Activated CD8-positive, alpha-beta T cell treated with anti-CD3 and anti-CD28 coated beads, Interleukin-2, amount 10 ng/mL, durations not matched to agents 7 days and 5 days (primary cell): ENCODE measurements at places on chromosomes 1 and 21. TPM values are rescaled to one million over a fixed set of nuclear protein-coding genes. Genes with fewer than 3 reads are reported as not detected.
A peak's percentile ranks its signal among the peaks of the same experiment; 100 is the strongest.

Gene MPL
- not detected for total RNA-seq

DNA sequence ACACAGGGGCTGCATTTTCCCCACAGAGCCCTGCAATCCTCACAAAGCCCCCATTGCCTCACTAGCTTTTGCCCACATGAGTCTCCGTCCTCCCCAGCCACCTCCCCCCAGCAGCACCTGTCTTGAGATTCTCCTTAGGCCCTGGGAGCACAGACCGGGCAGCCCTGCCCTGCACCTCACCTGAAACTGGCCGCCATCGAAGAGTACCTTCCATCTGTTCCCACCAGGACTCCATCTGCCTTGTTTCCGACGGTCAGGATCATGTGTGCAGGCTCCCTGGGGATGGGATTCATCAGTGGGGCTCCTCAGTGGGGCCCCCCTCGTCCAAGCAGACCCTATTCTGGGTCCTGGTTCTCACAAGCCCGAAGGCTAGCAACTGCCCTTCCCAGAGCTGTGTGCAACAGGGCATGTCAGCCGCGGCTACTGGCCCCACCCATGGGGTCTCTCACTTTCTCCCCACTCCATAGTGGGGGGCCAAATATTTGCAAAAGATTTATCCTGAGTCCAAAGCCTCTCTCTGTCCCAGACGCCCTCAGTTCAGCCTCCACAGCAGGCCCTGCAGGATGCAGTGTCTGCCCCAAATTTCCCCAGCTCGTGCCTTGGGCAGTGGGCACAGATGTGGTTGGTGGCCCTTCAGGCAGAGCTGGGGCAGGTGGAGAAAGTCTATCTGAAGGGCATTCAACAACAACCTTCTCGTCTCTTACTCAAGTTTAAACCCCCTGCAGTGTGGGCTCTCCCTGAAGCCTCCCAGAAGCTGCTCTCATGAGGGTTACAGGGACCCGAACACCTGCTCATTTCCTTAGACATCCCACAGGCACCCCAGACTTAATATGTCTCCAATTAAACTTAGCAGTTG is 4.8 kb downstream of the PDZK1IP1 start:
- H3K4me1 ChIP-seq, result no peaks in the 10 kb centered on the region
- H3K4me3 ChIP-seq, result no peak overlapping the region
- peaks cover 8% of the 10 kb centered on the region for H3K27me3 ChIP-seq
- H3K27ac ChIP-seq, result no peak overlapping the region
- H3K36me3 ChIP-seq, result no peaks in the 10 kb centered on the region
- no peak for DNase-seq

DNA sequence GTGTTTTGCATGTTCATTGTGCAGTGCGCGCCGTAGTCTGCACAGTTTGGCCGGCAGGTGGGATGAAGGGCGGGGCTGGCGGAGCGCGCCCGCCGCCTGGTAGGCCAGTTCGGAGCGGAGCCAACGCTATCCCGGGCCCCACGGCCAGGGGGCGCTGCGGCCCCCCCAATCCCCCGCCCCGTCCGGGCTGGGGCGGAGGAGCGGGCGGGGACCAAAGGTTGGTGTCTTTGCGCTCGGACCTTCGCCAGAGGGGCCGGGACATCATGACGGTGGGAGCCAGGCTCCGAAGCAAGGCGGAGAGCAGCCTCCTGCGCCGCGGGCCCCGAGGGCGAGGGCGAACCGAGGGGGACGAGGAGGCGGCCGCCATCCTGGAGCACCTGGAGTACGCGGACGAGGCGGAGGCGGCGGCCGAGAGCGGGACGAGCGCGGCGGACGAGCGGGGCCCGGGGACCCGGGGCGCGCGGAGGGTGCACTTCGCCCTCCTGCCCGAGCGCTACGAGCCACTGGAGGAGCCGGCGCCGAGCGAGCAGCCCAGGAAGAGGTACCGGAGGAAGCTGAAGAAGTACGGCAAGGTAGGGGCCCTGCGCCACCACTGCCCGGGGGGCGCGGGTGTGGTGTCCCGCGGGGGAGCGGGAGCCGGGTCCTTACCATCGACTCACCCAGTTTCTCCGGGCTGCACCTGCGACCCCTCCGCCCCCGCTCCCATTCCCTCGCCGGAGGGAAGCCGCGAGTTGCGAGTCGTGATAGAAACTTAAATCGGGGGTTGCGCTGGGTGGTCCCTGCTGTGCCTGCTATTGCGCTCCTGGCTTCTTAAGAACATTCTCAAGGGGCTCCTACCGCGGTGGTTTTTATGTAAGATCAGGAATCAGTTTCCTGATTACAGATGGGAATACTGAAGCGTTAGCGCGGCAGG is at the start of gene C1orf115:
Gene C1orf115, plus strand, starts transcription at position 224 of the 913 bp plus-strand sequence. Its CDS starts 40 bp downstream, at position 264.
- DNase-seq, result peak; percentile 73
- no peak within 1 kb of the TSS for H3K27ac ChIP-seq
- H3K4me1 ChIP-seq, result peaks cover 6% of the 10 kb centered on the region
- no peaks in the 10 kb centered on the region for H3K36me3 ChIP-seq
- peak within 1 kb of the TSS; percentile 72 for H3K4me3 ChIP-seq
- peaks cover 20% of the 10 kb centered on the region for H3K27me3 ChIP-seq

DNA sequence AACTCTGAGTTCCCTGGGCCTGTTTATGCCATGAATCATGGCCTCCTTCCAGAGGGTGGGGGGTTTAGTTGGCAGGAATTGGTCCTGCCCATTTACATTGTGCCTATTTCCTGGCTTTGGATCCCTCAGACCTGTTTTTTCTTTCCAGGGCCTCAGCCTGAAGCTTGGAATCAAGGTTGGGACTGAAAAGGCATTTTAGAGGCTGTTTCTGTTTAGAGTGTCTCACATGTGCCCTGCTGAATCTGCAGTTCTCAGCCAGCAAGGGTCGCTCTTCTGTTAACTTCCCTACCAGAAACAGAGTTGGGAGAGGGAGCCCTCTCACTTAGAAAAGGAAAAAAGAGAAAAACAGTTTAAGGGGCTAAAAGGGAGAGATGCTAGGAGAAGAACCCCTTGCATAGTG is 191.1 kb downstream of the PTPRC start:
- H3K27me3 ChIP-seq, result no peaks in the 10 kb centered on the region
- no peak overlapping the region for H3K4me3 ChIP-seq
- peaks cover 9% of the 10 kb centered on the region for H3K36me3 ChIP-seq
- no peak for DNase-seq
- no peak overlapping the region for H3K27ac ChIP-seq

Gene NPL
- total RNA-seq, result 1.1 TPM

DNA sequence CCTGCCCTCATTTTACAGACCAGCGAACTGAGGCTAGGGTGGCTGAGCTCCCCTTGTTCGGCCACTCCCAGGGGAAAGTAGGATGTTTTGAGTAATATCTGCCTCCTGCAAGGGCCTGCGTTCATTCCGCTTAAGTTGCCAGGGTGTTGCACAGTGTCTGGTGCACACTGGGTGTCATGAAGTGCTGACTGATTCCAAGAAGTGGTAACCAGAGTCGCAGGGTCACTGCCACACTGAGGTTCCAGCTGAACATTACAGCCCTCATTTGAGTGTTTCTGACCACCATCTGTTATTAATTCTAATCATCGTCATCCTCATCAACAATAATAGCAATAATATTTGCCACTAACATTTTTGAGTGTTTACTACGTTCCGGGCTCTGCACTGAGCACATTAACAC is 250.6 kb downstream of the KAZN start:
- H3K27ac ChIP-seq, result no peak overlapping the region
- H3K36me3 ChIP-seq, result no peaks in the 10 kb centered on the region
- no peak overlapping the region for H3K4me3 ChIP-seq
- H3K27me3 ChIP-seq, result no peaks in the 10 kb centered on the region

DNA sequence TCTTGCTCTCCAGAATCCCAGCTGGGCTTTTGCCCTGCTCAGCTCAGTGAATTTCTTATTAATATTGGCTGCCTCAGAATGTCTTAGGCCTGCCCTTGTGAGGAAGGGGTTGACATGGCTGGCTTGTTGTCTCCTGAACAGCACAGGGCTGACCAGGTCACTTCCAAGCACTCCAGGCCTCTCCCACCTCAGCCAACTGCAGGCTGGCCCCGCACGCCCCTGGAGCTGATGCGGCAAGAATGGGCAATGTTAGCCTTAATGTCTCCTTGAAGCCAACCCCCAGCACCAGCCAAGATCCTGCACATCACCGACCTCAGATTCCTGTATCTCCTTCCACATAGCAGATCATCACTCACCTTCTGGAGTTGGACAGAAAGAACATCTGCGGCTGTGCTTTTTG is 598.6 kb downstream of the AJAP1 start:
- peaks cover 5% of the 10 kb centered on the region for H3K27me3 ChIP-seq
- no peak overlapping the region for H3K27ac ChIP-seq
- no peaks in the 10 kb centered on the region for H3K4me1 ChIP-seq
- H3K4me3 ChIP-seq, result no peak overlapping the region
- DNase-seq, result no peak

DNA sequence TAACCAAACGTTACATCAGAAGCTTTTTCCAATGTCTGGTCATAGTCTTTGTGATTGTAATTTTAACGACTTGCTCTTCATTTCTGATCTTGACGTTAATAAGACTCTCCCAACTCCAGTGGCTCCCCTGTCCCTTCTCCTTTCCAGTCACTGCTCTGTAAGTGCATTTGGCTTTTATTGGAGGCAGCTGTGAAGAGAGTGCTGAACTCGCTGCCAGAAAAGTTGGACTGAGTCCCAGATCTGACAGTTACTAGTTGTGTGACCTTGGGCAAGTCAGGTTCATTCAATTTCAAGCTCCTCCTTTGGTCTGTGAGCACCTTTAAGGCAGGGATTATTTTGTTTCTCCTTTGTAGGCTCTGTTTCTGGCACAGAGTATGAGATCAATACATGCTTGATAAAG is 109.6 kb upstream of the TSPAN2 start:
- H3K4me3 ChIP-seq, result no peak overlapping the region
- no peaks in the 10 kb centered on the region for H3K4me1 ChIP-seq
- H3K36me3 ChIP-seq, result no peaks in the 10 kb centered on the region
- DNase-seq, result no peak
- peaks cover 12% of the 10 kb centered on the region for H3K27me3 ChIP-seq

DNA sequence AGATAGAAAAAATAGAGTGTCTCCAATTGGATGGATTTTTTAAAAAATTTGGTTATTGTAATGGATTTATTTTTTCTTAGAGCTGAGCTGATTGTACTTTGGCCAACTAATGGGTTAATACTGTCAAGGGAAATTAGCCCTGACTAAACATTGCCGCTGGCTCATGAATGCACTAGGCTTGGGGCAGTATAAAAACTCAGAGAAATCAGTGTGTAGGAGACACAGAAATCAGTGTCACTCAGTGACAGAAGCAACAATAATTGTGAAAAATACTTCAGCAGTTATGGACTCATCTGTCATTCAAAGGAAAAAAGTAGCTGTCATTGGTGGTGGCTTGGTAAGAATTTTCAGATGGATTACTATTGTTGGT is at the start of gene KMO:
Gene KMO, plus strand, starts transcription at position 217 of the 370 bp plus-strand sequence. Its CDS starts 67 bp downstream, at position 284.
- no peak for DNase-seq

DNA sequence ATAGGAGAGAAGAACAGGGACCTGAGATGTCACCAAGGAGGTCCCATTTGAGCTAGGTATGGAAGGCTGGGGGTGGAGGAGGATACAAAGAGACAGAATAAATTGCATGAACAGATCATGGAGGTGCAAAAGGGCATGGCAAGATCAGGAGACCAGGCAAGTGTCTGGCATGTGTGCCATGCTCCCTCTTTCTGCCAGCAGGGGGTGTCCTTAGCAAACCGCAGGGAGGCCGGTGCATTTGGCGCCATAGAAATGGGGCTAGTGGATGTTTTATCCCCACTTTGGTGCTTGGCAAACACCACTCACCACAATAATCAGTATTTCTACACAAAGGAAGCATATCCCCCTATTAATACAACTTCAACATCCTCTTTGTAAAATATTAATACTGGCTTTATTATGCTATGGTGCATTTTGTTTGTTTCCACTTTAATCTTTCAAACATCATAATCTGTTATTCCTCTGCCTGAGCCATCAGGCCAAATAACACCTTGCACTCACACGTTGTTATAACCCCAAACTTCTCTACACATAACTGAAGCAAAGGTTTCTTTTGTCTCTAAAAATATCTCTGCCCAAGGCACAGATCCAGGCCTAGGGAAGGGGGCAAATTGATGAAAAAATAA is 25.9 kb downstream of the S100A6 start:
- peaks cover 2% of the 10 kb centered on the region for H3K27me3 ChIP-seq
- peak; percentile 80 for DNase-seq
- no peaks in the 10 kb centered on the region for H3K36me3 ChIP-seq

GRCh38 chr1:7319196-7319595 is 451.9 kb upstream of the VAMP3 start:
- H3K27me3 ChIP-seq, result peaks cover 2% of the 10 kb centered on the region
- H3K4me1 ChIP-seq, result no peaks in the 10 kb centered on the region
- H3K36me3 ChIP-seq, result no peaks in the 10 kb centered on the region
- peak; percentile 1 for DNase-seq
- H3K4me3 ChIP-seq, result no peak overlapping the region

Gene ZMYM1
- 19.6 TPM for total RNA-seq

DNA sequence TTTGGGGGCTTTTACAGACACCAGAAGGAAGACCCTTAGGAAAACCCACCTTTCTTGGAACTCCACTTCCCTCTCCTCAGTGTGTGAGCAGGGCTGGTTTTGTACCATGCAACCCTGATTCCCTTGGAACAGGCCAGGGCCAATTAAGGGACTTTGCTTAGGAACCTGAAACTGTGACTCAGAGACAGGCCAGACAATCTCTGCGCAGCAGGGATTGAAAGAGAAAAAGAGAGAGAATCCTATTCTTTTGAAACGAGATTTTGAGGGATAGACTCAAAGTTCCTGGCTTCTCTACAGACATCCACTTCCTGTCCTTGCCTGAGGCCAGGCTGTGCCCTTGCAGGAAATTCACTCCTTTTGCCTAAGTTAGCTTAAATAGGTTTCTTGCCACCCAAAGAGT is 23.1 kb upstream of the C1orf198 start:
- no peak for DNase-seq
- peaks cover 9% of the 10 kb centered on the region for H3K27me3 ChIP-seq
- no peaks in the 10 kb centered on the region for H3K4me1 ChIP-seq
- H3K27ac ChIP-seq, result no peak overlapping the region

- no peak overlapping the region for H3K4me3 ChIP-seq
- DNase-seq, result no peak
- no peaks in the 10 kb centered on the region for H3K27me3 ChIP-seq
- H3K27ac ChIP-seq, result no peak overlapping the region
- no peaks in the 10 kb centered on the region for H3K4me1 ChIP-seq
Observed at GRCh38 chr1:191065346-191065745, 587.7 kb upstream of the BRINP3 start.

- peak within 1 kb of the TSS; percentile 69 for H3K4me3 ChIP-seq
- peaks cover 70% of the 10 kb centered on the region for H3K27me3 ChIP-seq
- peaks cover 24% of the 10 kb centered on the region for H3K4me1 ChIP-seq
- H3K27ac ChIP-seq, result no peak within 1 kb of the TSS
- H3K36me3 ChIP-seq, result no peaks in the 10 kb centered on the region
Observed at GRCh38 chr1:180229483-180230415, at the start of gene LHX4. TSS of gene LHX4 (plus strand) at chr1:180230264. CDS start at chr1:180230530, 266 bp downstream.

Gene INTS3
- total RNA-seq, result 53.7 TPM

Gene C1orf116
- not detected for total RNA-seq

DNA sequence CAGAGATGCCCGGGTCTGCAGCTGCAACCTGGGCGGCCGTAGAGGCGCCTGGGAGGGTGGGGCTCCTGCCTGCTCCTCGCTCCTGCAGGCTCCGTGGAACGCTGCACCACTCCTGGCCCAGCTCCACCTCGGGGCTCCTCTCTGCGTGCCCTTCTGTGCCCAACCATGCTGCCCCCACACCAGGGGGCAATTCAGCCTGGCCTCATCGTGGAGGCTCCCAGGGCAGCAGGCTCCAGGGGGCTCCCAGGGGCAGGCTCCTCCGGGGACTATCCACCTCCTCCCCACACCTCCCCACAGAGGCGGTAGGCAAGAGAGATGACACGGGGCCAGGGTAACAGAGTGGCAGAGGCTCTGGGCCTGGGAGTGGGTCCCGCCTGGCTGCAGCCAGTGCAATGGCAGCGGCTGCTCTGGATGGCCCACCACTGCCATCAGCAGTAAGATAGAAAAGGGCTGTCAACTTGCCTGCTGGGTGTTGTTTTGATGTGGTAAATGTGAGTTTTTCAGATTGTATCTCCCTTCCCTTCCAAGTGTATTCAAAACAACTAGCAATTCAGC is 22.4 kb upstream of the LRRC8C start:
- H3K4me3 ChIP-seq, result peak overlapping the region; percentile 71
- DNase-seq, result peak; percentile 70
- peaks cover 89% of the 10 kb centered on the region for H3K4me1 ChIP-seq
- H3K36me3 ChIP-seq, result peaks cover 24% of the 10 kb centered on the region
- H3K27me3 ChIP-seq, result no peaks in the 10 kb centered on the region
